H7 (cell line): ENCODE measurements at places on chromosomes 2 and 18. TPM values are rescaled to one million over a fixed set of nuclear protein-coding genes. Genes with fewer than 3 reads are reported as not detected.

SLC40A1 gene
- total RNA-seq, result 0.55 and 1.9 TPM in 2 replicates

HOXD11 gene
- total RNA-seq, result 0.22 TPM in 1 of 2 replicates, not detected in the other

GPAT2 gene
- 0.14 and 0.44 TPM in 2 replicates for total RNA-seq

GKN2 gene
- not detected in 2 replicates for total RNA-seq

TTN gene
- 0.55 and 0.80 TPM in 2 replicates for total RNA-seq

SLC9A4 gene
- total RNA-seq, result not detected in 2 replicates

ANKRD44 gene
- 0.76 and 3.2 TPM in 2 replicates for total RNA-seq
